Inflammatory macrophage (primary cell): ENCODE measurements at places on chromosomes 3 and 15.
A peak's percentile ranks its signal among the peaks of the same experiment; 100 is the strongest.

DNA sequence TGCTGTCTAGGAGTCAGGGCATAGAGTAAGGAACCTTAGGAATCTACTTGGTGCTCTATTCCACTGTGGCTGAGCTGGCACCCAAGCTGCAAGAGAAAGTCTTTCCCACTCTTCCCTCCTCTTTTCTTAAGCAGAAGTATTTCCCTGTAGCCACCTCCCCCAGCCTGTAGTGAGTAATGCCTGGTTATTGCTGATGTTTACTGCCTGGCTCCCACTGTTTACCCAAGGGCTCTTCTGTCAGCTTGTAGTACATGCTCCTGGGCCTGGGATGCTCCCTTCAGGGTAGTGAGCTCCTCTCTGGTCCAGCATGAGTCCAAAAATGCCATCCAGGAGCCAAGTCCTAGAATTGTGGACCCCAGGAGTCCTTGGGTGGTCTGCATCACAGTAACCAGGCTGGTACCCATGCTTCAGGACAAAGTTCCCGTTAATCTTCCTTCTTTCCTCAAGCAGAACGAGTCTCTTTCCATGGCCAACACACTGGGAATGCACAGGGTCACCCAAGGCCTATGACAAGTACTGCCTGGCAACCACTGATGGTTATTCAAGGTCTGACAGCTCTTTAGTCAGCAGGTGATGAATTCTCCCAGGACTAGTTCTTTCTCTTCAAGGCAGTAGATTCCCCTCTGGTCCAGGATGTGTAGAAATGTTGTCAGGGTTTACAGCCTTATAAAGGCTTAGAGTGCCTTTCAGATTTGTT is 17.6 kb downstream of the GALK2 start:
- peak; percentile 35 for DNase-seq

DNA sequence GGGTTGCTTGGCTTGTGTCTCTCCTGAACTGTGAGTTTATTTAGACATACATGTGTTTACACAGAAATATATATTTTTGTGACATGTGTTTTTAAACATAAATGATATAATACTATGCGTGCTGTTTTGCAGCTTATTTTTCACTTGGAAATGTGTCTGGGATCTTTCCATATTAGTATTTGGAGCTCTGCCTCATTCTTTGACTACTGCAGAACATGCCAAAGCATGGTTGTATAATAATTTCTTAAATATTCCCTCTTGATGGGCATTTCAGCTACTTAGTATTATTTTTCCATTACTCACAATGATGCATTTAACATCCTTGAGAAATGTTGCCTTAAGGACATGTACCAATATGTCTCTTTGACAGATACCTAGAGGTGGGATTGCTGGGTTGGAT is 19.5 kb downstream of the ANAPC13 start:
- no peak for DNase-seq

GRCh38 chr15:67083135-67083762 is 17.8 kb downstream of the SMAD3 start:
- DNase-seq, result peak; percentile 47

DNA sequence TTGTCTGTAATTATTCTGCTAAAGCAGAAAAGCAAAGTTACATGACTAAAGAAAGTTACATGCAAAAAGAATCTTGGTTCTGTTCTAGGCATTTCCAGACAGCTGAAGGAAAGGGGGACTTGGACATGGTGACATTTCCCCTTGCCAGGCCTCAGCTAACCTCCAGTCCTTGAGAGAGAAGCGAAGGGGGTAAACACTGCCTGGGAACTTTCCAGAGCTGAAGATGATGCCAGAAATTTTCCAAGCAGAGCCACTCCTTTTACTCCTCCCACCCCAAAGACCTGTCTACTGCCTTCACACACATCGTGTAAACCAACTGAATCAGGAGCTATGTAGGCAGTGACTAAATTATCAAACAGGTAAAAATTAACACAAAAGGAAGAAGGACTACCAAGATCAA is 5.4 kb downstream of the MEX3B start:
- DNase-seq, result no peak

DNA sequence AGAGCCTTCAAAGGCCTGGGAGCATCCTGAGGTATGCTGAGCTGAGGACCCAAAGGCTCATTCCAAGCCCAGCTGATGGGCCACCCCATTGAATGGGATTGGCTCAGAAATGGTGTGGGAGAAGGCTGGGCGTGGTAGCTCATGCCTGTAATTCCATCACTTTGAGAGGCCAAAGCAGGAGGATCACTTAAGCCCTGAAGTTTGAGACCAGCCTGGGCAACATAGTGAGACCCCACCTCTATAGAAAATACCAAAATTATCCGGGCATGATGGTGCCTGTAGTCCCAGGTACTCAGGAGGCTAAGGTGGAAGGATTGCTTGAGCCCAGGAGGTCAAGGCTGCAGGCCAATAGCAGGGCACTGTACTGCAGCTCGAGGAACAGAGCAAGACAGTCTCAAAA is 43.8 kb upstream of the ADAMTSL3 start:
- no peak for DNase-seq

DNA sequence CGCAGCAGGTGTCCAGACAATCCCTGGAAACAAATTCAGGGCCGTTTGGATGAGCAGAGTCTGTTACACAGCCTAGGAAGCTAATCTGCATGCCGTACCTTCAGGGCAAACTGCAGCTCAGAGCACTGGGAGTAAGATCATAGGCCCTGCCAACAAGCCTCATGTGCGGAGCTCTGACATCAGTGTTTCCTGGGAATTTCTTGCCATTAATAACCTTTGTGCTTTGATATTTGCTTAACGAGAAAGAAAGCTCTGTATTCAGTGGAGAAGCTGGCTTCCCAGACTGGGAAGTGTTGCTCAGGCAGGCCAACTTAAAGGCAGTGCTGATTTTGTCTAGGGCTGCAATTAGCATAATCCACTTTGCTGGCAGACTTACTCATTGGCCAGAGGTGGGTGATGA is 116.1 kb upstream of the KLHL25 start:
- no peak for DNase-seq
